ENCODE measurements at places on chromosomes 12 and 14. TPM values are rescaled to one million over a fixed set of nuclear protein-coding genes. Genes with fewer than 3 reads are reported as not detected.

KRT6A gene
- not detected for total RNA-seq

DNA sequence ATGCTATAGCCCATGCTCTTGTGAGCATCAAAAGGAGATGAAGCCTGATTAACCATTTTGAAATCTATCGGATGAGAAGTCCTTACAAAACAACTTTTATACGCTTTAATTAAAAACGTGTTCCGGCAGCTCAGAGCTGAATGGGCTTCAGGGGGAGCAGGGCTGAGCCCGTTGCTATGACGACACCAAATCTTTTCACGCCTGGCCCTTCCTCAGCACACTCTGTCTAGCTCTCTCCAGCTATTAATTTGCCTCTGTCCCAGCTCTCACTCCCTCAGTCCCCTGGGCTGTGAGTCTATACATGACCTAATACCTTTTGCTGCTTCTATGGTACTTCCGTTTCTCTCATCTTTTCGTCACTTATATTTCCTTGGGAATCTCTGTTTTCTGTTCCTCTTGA is 15.8 kb downstream of the FOXA1 start:
- DNase-seq, result no peak

NID2 gene
- total RNA-seq, result 3.3 TPM

GRCh38 chr12:59620326-59620725 is 24.5 kb downstream of the SLC16A7 start:
- DNase-seq, result no peak

DNA sequence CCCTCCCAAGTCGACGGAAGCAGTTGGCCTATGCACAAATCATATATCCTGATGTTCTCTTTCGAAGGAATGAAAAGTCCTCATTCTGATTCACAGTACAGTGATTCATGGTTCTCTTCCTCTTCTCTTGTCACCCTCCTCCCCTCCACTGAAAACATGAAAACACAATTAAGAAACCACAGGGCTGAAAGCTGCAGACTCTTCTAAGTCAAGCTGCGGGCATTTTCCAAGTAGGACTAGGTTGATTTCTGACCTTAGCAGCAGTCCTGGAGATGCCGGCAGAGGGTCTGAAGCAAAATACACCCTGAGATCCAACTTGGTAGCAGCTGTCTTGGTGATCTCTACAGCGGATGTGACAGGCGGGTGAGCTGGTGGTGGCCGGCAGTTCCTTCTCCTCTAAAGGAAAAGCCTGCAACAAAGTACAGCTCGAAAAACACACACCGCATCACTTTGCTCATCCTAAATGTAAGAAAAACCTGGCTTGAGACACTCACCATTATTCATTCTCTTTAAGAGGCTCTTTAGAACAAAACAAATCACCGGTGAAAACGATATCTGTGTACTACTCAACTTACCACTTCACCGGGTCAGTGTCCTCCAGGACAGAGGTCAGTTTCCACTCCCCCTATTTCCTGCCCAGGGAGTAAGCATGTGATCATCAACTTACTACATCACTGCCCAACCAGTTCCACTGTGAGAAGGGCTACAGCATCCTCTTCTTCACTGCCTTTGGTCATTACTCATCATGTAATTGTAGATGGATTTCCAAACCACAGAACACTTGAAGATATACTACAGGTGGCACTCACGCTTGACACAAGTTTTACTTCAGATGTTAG is 6.0 kb downstream of the TMCC3 start:
- no peak for DNase-seq

GRCh38 chr12:76820888-76821482 is 57.1 kb downstream of the ZDHHC17 start:
- no peak for DNase-seq

- no peak for DNase-seq
Observed at GRCh38 chr12:27048822-27049752, 26.7 kb downstream of the MED21 start.

CD163L1 gene
- total RNA-seq, result 1.1 TPM

All from progenitor cell of endocrine pancreas (in vitro differentiated cells).